Right atrium auricular region (tissue), 2 donors: ENCODE measurements at places on chromosomes 7 and 10. TPM values are rescaled to one million over a fixed set of nuclear protein-coding genes. Genes with fewer than 3 reads are reported as not detected.

The ADAM22 gene
- total RNA-seq: 1.9 TPM

DNA sequence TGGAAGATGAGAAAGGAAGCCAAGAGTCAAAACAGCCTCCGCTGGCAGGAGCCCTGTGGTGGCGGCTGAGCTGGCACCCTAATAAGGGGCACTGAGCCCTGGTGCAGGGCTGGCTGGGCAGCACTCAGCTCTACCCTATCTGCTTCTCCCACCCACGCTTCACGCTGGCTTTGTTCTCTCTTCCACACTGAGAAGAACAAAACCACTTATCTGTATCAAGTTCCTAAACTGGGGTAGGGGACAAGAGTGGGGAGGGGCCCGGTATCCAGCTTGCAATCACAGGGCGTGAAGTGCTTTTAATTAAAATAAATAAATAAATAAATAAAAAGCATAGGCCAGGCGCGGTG is 52.1 kb downstream of the FAM53B start:
- no peak for DNase-seq

GRCh38 chr10:86340176-86340990 is 26.2 kb downstream of the GRID1 start:
- DNase-seq: no peak

GRCh38 chr7:101932083-101932482 is 114.7 kb downstream of the CUX1 start:
- DNase-seq: no peak

DNA sequence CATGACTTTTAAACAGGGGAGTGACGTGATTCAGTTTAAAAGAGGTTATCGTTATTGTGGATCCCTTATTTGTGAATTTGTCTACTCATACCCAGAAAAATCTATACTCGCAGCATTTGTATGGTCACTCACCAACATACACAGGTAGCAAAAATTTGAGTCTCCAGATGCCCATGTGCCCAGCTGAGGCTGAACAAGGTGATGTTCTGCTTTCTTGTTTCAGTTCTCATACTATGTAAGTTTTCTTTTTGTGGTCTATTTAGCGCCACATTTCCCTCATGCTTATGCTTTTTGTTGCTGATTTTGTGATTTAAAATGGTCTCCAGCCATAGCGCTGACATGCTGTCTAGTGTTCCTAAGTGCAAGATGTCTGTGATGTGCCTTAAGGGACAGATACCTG is 312.9 kb upstream of the SEMA3A start:
- no peak for DNase-seq

- DNase-seq: no peak
These were observed 918.1 kb upstream of the MBL2 start for GRCh38 chr10:53690524-53691240.

The CISD1 gene
- total RNA-seq: 69.4 TPM

- no peak for DNase-seq
These were observed 8.2 kb upstream of the VCL start for GRCh38 chr10:73989594-73990150.

The ANKRD1 gene
- total RNA-seq: 8,672 TPM

The MAGI2 gene
- total RNA-seq: 6.0 TPM

- DNase-seq: no peak
These were observed 121.5 kb upstream of the DPP6 start for GRCh38 chr7:153930696-153931095.

- DNase-seq: no peak
These were observed 65.7 kb downstream of the AOAH start for GRCh38 chr7:36658335-36659171.
